ENCODE measurements at places on chromosomes 3 and 15.

- no peak for DNase-seq
These were observed 28.8 kb downstream of the SAMMSON start for GRCh38 chr3:70028361-70028760.

DNA sequence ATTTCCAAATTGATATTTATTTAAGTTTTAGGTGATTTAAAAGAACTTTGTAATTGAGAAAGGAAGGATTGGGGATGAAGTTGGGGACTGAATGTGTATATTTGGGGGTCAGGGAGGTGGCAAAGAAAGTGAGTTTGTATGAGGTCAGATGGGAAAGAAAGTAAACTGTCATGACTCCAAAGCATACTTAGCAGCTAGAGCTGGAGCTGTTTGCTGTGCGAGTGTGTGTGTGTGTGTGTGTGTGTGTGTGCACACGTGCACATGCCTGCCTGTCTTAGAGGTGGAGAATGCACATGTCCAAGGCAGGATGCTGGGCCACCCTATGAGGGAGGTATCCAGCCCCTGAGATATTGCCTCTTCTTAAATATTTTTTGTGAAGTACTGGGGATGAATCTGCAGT, 21.0 kb downstream of the BOC start:
- DNase-seq = no peak

GRCh38 chr3:58998476-58999117, 51.2 kb downstream of the CFAP20DC start:
- no peak for DNase-seq

DNA sequence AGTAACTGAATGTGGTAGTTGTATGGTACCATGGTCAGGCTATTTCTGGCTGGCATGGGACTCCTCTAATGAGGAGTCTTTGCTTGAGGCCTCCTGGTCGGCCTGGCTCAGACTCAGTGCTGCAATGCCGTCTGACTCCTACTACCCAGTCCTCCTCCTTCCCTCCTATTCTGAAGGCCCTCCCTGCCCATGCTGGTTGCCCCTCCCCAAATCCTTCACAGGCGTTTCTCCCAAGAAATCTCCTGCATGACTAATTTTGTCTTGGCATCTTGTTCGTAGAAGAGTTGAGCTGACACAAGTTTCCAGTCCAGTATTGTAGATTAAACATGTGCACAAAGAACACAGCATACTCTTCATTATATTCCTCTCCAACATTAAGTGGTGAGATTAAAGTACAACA, 115.5 kb downstream of the NFKBIZ start:
- DNase-seq = no peak

GRCh38 chr3:129358177-129358771, 70.2 kb downstream of the EFCAB12 start:
- no peak for DNase-seq

DNA sequence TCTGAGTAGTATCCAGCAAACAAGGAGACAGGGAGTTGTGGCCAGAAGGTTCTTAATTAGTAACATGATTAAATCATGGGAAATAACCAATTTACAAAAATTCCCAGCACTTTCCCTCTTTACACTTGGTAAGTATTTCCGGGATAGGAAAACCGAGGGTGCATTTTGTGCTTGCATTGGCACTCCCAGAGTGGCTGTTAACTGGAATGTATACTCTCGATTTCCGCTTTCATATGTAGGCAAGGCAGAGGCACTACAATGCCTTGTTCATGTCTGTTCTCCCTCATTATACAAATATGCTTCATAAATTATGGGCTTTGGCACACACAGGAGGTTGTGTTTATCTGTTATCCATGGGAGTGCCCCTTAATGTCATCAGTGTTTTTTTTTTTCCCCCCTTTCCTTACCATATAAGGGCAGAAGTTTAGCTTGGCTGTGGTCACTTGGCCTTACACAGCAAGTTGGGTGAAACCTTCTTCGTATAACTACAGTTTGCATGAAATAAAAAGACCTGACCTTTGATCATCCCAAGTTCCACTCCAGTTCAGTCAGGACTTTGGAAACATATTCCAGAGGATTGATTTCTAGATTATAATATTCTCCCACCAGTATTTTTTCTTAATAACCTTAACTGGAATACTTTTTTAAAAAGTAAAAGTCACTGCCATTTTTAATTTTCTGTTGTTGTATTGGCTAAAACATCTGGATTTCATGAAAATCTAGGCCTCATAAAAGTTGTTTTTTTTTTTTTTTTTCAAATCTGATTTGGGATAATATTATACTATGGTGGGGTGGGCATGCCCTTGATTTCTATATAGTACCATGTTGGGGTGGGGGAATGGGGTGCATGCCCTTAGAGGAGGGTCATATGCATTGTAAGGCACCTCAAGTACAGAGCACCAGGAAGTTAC, 8.9 kb downstream of the TPM1 start:
- no peak for DNase-seq

DNA sequence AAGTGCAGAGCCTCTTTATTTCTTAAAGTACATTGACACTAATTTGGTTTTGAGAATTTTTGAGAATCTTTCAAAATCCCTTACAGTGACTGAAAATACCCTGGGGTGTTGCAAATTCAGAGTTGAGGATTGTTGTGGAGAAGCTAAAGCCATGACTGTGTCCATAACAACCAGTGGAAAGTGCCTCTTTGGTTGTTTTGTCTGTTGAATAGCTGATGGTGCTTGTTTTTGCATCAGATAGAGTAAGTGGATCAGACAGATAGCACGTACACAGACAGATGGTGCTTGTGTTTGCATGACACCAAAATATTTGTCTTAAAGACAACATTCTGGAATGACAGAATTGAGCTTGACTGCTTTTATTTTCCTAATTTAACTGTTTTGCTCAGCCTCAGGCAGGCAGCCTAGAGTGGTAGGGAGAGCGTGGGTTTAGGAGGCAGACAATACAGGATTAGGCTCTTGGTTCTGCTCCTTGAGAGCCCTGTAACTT, 265.0 kb downstream of the IL20RB start:
- DNase-seq = no peak

- no peak for DNase-seq
These were observed 228.4 kb downstream of the DIPK2A start for GRCh38 chr3:144200004-144200403.

- DNase-seq = no peak
These were observed 22.7 kb downstream of the KLHL6 start for GRCh38 chr3:183532620-183533411.

GRCh38 chr3:194350726-194351071, 429 bp downstream of the CPN2 start:
- DNase-seq = no peak

- no peak for DNase-seq
These were observed 371.0 kb upstream of the GBE1 start for GRCh38 chr3:82132210-82133069.

DNA sequence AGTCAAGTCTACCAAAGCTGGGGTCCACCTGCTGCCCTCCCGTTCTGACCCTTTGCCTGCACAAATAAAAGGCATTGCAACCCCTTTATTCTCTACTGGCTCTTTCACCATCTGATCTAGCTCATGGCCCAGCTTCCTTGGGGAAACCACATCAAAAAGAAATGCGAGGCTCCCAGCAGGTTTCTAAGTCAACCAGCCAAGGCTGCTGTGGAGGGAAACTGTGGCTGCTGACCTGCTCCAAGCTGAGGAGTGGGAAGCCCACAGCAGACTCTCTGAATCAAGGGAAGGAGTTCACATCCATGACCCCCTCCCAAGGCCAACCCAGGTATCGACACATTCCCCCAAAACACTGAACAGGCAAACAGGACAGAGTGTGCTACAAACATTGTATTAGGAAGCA, 25.2 kb upstream of the SLCO2A1 start:
- DNase-seq = no peak

GRCh38 chr3:8980756-8981257, 17.5 kb upstream of the RAD18 start:
- no peak for DNase-seq

- DNase-seq = no peak
These were observed 230.9 kb upstream of the UBE2E1 start for GRCh38 chr3:23574822-23575315.

GRCh38 chr3:129822679-129823078, 70.8 kb downstream of the TMCC1 start:
- no peak for DNase-seq

- DNase-seq = no peak
These were observed 9.1 kb downstream of the BCL2L10 start for GRCh38 chr15:52103217-52104207.

DNA sequence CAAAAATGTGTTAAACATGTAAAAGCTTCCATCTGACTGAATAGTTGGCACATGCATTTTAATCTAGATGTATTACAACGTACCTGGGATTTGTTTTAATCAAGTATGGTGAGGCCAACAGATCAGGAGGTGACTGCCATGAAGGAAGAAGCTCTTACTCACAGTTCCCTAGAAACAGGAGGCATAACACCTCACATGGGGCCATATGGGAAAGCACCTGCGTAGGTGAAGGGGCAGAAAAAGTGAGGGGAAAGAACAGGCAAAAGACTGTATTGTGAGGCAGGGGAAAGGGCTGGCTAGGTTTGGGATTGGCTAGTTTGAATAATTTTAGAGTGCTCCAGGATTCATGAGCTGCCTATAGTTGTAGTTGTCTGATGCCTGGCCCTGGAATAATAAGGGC, 9.6 kb downstream of the SQOR start:
- DNase-seq = no peak

GRCh38 chr3:130971208-130971607, 55.4 kb downstream of the ASTE1 start:
- DNase-seq = no peak

GRCh38 chr15:50075319-50075718, 43.7 kb downstream of the ATP8B4 start:
- DNase-seq = no peak

GRCh38 chr15:89533861-89534544, 37.6 kb upstream of the RHCG start:
- DNase-seq = no peak

DNA sequence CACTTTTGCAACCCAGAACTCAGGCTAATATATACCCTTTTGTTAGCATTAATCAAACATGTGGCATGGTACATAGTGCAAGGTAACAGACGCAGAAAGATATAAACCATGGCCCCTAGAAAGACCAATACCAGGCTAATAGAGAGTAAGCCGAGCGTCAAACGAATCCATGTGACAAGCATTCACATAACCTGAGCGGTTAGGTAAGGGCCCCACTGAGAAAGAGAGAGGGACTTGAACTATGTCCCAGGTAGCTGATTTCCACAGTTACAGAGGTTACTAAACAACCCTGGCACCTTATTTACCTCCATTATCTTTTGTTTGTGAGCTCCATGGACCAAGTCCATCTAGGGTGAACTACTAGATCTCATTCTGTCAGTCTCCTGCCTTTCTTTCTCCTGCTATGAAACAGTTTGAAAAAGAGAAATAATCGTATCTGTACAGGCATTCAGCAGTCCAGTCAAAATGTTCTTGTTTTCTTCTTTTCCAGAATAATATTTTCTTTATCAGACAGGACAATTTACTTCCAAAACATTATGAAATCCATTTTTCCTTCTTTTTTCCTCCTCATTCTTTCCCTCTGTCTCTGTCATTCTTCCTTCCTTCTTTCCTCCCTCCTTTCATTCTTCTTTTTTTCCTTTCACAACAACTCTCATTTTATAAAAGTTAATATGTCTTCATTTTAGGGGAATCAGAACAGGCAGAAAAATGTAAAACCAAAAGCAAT, 30.5 kb upstream of the TNFSF10 start:
- DNase-seq = no peak
